Activated T-helper 2 cell treated with anti-CD3 and anti-CD28 coated beads, Interferon-gamma antibody, Interleukin-2, Interleukin-4, amounts not matched to agents 10 μg/mL and 5 μg/mL and 100 μg/mL, durations not matched to agents 14 hours and 24 hours and 36 hours (primary cell): ENCODE measurements at places on chromosomes 11 and 22. TPM values are rescaled to one million over a fixed set of nuclear protein-coding genes. Genes with fewer than 3 reads are reported as not detected.

DNA sequence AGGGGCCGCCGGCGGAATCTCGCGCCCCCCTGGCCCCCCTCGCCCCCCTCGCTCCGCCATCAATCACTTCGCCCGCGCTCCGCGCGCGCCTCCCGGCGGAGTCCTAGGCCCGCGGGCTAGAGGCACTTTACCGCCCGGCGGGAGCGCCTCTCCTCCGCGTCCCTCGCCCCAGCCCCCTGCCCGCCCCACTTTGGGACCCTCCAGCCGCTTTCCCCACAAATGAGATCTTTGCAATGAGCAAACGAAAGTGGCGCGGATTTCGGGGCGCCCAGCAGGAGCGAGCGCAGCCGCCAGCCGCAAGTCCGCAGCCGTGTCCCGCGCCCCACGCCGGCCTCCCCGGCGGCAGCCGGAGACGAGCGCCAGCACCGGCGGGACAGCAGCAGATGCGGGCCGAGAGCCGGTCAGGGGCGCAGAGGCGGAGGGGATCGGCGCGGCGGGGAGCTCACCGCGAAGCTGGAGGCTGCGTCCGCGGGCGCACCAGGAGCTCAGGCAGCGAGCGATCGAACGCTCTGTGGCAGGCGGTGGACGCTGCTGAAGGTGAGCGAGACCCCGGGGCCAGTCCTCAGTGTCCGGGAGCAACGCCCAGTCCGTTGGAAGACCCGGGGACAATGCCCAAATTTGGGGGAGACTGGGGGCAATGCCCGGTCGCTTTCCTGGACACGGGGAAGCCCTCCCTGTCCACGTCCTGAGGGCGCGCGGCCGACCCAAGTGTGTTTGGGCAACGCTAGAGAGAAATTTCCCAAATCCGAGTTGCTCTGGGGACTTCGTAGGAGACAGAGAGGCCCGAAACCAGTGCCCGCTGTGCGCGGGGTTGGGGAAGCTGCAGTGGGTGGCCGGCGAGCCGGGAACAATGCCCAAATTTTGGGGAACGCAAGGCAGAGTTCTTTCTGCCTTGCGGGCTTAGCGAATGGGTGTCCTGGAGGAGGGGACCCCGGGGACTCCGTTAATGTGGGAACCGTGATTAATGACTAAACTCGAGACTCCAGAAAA, 1.5 kb upstream of the IGF2 start:
- DNase-seq = no peak

ZFPL1 gene
- 34.9 and 37.2 TPM in 2 replicates for total RNA-seq

DNA sequence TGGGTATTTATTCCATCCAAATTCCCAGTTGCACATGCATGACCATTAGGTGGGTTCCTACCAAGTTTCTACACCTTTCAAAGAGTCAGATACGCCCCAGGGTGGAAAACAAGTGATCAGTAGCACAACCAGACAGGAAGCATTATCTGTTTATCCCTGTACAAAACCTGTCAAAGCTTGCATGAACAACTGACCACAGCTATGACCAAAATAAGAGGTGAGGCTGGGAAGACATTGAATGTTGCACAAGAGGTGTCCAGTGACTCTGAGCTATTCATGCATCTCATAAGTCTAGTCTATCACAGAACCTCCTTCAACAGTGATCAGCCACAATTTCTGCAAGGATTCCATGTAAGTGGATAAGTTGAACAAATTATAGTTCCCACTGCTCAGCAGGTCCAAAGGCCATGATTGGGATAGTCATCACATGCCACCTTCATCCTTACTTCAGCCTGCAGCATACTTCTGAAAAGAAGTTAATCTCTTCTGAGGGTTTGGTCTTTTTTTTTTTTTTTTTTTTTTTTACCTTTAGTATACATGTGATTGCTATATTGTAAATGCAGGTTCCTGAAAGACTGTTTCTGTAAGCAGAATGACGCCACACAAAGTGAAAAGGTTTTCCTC, 28.0 kb upstream of the TMEM45B start:
- no peak for DNase-seq

BCR gene
- 32.0 and 36.0 TPM in 2 replicates for total RNA-seq

GRCh38 chr11:61820174-61820573, 3.4 kb upstream of the FADS1 start:
- DNase-seq = no peak

RIMBP3C gene
- 0.18 and 0.34 TPM in 2 replicates for total RNA-seq

GRCh38 chr11:2445746-2446551, 1.1 kb downstream of the KCNQ1 start:
- no peak for DNase-seq

DNA sequence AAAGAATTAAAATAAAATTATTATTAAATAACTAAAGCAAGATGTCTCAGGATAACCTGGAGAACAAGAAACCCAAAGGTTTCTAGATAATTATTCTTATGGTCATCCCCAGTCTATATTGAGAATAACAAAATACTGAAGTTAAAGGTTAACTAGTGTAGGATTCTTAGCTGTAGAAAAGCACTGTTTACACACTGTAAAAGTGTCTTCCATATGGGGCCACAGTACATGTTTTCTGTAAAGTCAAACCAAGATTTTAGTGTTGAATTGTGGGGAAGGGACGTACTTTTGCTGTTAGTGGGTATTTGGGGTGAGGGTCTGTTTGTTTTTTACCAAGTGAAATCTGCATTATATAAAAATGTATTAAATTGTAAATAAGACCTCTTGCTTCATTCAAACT, 47.5 kb upstream of the SOX6 start:
- no peak for DNase-seq

- no peak for DNase-seq
These were observed 63.5 kb upstream of the WNT11 start for GRCh38 chr11:76269661-76270261.

DNA sequence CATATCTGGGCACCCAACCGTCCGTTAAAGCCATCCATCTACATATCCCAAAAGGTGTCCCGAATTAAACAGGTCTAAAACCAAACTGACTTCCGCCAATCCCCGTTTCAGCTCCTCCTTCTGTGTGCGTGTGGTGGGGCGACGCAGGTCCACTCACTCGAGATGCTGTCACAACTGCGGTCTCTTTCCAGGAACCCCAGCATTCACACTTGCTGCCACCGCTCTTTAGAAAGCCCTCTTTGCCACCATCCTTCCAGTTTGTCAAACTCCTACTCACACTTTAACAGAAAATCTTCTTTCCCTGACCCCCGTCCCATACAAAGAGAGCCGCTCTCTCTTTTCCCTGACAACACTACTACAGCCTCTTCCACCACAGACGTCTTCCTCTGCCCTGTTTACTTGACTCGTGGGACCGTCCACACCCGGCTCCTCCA, 467 bp downstream of the ESS2 start:
- DNase-seq = peak; percentile 46

DNA sequence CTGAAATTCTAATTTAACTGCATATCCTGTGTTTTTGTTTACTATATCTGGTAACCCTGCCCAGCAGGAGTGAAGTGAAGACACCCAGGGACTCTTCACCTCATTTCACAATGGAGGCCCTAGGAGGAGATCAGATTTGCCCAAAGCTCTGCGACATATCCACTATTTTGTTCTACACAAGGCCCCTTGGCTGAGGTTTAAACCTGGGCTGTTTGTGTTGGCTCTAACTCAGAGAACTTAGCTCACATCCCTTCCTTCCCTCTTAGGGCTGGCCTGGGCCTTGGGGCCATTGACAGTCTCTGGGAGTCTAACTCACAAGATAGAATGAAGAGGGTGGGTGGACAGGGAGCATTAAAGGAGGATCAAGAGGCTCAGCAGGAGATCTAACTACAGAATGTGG, 8.2 kb upstream of the PLA2G3 start:
- DNase-seq = no peak

SLC35C1 gene
- 17.1 and 18.1 TPM in 2 replicates for total RNA-seq

GRCh38 chr11:44709966-44710365, 16.8 kb upstream of the TSPAN18 start:
- DNase-seq = no peak

GRCh38 chr22:32410459-32410858, 1.6 kb downstream of the RTCB start:
- DNase-seq = no peak
